ENCODE measurements at places on chromosomes 13 and 19.

DNA sequence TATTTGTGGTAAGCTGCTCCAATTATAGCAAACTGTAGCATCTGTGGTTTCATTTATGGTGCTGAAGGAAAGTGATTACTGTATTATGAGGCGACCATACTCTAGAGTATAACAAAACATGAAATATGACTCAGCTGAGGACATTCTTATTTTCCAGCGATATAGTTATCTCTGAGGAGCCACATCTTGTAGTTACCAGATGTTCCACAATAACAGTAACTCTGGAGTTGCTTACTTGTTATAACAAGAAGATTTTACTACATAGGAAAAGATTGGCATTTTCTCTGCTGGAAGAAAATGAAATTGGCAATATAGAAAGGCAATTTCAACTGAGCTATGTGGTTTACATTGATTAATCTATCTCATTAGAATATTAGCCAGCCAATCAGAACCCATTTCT lies 1634.2 kb downstream of the PCDH9 start:
- DNase-seq, result no peak

- no peak for DNase-seq
Measured at GRCh38 chr19:41944336-41944735, 14.8 kb downstream of the RABAC1 start.

GRCh38 chr13:99246100-99246499 lies 12.1 kb downstream of the GPR18 start:
- DNase-seq, result no peak

GRCh38 chr19:6530386-6531162 lies at the start of gene TNFSF9:
TNFSF9 (plus strand) TSS chr19:6531026; CDS start chr19:6531037, 11 bp downstream.
- DNase-seq, result peak; percentile 88

DNA sequence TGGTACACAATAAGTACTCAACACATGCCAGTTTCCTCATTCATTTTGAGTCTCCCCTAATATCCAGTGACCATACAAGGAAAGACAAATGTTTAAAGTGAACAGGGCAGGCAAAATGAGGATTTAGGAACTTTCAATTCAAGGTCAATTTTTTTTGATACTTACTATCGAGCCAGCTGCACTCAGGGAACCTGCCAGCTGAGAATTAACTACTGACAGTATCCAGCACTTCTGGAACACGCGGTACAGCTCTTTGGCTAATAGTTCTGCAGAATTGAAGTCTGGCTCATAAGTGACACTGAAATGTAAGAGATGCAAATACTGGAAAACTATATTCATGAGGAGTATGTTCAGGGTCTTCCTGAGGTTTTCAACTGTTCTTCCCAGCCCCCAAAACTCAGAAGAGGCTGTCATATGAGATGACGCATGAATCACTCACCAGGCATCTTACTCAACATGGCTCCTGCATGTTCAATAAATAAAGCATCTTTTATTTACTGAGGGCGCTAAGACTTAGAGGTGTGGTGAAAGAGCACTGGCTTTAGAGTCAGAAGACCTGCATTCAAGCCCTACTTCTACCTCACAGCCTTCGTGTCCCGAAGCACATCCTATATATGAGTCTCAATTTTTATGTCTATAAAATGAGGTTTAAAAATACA lies 25.6 kb downstream of the RUBCNL start:
- no peak for DNase-seq

- no peak for DNase-seq
Measured at GRCh38 chr19:8703223-8703622, 4.6 kb upstream of the ACTL9 start.

- no peak for DNase-seq
Measured at GRCh38 chr13:40149611-40150274, 494.3 kb downstream of the COG6 start.

- no peak for DNase-seq
Measured at GRCh38 chr13:88590574-88590973, 919.4 kb downstream of the SLITRK5 start.

DNA sequence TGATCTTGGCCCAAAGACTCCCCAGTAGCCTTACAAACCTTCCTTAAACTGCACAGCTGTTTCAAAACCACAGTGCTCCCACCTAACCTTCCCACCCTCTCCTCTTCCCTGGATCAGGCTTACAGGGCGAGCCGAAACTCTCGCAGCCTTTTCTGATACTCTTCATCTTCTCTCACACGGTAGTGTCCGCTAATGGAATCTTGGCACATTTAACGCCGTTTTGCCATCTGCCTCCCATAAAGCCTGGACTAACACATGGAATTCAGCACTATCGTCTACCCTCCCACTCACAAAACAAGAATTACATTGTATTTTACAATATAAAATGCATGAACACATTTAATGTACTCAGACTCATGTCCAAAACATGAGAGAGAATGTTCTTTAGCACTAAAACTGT lies 135.9 kb downstream of the RAP2A start:
- DNase-seq, result no peak

DNA sequence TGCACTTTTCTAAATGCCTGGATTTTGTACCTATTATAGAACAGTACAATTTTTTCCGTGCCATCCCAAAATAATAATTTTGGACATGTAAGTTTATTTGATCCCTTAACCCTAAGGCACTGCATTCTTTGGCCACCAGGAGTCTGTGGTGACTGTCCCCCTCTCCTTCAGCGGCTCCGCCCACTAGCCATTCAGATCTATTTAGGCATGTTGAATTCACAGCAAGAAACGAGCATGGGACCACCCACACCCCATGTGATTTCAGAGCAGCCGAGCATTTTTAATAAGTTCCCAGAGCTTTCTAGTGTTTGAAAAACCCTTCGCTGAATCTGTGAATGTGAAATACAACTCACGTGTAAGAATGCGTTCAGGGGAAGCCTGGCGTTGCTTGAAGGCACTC lies 567.5 kb downstream of the MYO16 start:
- no peak for DNase-seq

DNA sequence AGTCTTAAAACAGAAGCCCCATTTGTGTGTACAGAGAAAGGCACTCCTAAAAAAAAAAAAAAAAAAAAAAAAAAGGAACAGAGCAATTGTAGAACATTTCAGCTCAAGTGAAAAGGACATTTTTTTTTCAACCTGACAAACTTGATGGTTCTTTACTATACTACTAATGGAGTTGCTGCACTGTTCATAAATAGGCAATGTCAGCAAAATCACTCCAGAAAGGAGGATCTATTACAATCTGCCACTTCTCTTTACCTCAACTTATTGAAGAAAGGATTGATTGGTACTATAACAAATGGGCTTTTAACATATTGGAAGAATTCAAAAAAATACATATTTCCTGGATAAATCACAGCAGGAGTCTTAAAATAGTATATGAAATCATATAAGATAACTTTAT lies 1517.7 kb downstream of the SLITRK1 start:
- no peak for DNase-seq

DNA sequence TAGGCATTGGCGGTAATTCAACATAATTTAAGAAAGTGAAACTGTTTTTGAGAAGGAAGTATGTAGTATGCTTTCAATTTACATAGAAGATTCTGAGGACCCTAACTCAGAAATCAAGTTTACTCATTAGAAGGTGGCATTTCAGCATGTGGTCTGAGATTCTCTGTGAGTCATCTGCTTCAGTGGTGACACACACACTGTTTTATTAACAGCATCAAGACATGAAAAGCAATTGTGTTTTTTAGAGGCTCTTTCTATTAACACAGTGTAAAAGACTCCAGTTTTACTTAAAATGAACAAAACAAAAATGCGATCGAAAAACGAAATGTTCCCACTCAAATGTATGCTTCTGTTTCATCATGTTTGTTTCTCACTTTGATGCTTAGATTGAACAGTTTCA lies 802.1 kb upstream of the SLITRK6 start:
- no peak for DNase-seq

- DNase-seq, result no peak
Measured at GRCh38 chr19:47613165-47614020, 4.5 kb downstream of the BICRA start.

GRCh38 chr13:97914540-97914939 lies 38.9 kb upstream of the IPO5 start:
- DNase-seq, result no peak

GRCh38 chr19:40674291-40674690 lies 16.2 kb downstream of the NUMBL start:
- no peak for DNase-seq

DNA sequence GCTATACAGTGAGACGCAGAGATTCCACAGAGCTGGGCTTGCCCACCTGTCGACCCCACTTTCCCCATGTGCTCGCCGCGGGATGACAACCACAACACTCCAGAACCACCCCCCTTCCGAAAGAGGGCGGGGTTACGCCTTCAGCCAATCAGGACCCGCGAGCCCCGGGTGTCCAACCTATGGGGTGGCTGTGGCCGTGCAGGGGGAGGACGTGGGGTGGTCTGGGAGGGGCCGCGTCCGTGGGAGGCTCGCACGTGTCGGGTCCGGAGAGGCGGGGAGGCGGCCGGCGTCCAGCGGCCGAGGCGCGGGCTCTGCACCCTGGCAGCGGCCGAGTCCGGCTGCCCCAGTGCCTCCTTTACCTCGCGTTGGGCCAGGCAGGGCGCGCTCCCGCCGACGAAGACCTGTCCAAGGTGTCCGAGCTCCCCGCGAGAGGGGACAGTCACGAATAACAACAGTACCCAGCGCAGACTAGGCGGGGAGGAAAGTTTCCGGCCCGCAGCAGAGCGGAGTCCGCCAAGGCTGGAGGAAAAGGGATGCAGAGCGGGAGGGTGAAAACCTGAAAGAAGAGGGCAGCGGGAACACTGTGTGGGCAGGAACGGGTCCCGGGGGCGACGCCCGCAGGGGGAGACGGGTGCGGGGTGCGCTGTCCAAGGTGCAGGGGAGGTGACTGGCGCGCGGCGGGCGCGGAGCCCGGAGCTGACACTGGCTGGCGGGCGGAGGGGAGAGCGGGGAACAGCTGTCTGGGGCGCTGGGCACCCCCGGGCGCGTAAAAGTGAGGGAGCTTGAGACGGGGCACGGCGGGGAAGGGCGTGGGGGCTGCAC lies 911 bp downstream of the ENOX1 start:
- peak; percentile 38 for DNase-seq

- no peak for DNase-seq
Measured at GRCh38 chr13:30026093-30026492, 175.7 kb upstream of the UBL3 start.

- peak; percentile 27 for DNase-seq
Measured at GRCh38 chr13:39051157-39051556, 12.9 kb downstream of the NHLRC3 start.

DNA sequence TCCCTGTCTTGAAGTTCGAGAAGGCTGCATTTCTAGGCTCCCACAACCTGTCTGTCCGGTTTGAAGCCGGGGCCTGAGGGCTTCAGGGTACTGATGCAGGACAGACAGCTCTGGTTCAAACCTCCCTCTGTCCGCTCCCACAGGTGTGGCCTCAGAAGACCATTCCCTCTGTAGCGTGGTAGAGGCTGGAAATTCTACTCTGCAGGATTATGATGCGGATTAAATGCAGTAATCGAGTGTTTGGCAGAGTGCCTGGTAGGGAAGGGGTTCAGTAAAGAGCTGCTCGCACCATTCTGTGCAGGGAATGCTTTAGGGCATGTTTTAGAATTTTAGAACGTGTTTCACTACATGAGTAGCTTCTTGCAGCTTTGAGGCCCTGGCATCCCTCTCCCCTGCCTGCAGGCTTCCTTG lies 30.5 kb downstream of the PPP1R37 start:
- no peak for DNase-seq

GRCh38 chr13:46761866-46762265 lies 35.1 kb downstream of the ESD start:
- DNase-seq, result no peak

GRCh38 chr13:30480292-30480950 lies 14.7 kb upstream of the HMGB1 start:
- no peak for DNase-seq

- DNase-seq, result no peak
Measured at GRCh38 chr13:30965380-30965779, 32.9 kb downstream of the TEX26 start.

- DNase-seq, result no peak
Measured at GRCh38 chr19:16218851-16219250, 21.1 kb downstream of the AP1M1 start.

GRCh38 chr13:60501236-60501635 lies 104.2 kb downstream of the TDRD3 start:
- no peak for DNase-seq

DNA sequence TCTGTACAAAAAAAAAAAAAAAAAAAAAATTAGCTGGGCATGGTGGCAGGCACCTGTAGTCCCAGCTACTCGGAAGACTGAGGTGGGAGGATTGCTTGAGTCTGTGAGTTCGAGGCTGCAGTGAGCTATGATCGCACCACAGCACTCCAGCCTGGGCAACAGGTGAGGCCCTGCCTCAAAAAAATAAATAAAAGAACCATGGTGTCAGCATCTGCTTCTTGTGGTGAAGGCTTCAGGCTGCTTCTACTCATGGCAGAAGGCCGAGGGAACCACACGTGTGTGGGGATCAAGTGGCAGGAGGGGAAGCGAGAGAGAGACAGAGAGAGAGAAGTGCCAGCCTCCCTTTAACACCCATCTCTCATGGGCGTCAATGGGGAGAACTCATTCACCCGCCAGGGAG lies 13.5 kb downstream of the BCL3 start:
- no peak for DNase-seq

- no peak for DNase-seq
Measured at GRCh38 chr13:81224209-81224833, 883.4 kb upstream of the SPRY2 start.

DNA sequence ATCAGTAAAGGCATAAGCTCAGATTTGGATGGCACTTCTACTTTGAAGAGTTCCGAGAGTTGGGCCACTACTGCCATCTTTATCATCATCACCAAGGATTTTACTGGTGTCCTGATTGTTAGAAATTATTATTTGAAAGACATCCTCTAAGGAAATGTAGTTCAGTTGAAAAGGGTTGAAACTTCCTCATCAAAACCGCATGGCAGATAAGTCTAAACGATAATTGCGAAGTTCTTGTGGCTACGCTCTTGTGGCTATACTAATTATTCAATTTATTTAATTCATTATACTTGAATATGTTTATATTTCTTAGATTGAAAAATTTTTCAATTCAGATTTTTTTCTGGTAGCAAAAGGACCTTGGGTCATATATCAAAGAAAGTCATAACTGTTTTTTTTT lies 22.4 kb downstream of the TNFRSF19 start:
- no peak for DNase-seq

DNA sequence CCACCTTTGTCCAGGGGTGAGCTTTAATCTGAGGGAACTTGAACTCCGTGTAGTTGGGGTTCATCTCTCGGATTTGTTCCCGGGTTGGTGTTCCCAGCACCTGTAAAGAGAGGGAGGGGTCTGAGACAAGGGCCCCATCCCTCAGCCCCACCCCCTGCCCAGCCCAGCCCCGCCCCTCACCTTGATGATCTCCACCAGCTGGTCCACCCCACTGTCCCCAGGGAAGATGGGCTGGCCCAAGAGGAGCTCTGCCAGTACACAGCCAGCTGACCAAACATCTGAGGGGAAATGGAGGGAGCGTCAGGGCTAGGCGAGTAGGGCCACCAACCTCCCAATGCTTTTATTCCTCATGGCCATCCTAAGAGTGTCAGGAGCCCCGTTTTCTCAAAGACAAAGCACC lies 9.3 kb downstream of the GSK3A start:
- no peak for DNase-seq

Data from activated CD4-positive, alpha-beta T cell treated with anti-CD3 and anti-CD28 coated beads, Interleukin-10, Interleukin-2, amounts not matched to agents 100 ng/mL and 50 ng/mL, durations not matched to agents 16 hours and 8 hours (primary cell).